ENCODE measurements at places on chromosomes 2 and 18.

- no peaks in the 10 kb centered on the region for H3K27me3 ChIP-seq
- no peak overlapping the region for H3K4me3 ChIP-seq
- no peak for DNase-seq
- no peaks in the 10 kb centered on the region for H3K4me1 ChIP-seq
Observed at GRCh38 chr2:82333697-82334096, 2029.1 kb upstream of the LRRTM1 start.

DNA sequence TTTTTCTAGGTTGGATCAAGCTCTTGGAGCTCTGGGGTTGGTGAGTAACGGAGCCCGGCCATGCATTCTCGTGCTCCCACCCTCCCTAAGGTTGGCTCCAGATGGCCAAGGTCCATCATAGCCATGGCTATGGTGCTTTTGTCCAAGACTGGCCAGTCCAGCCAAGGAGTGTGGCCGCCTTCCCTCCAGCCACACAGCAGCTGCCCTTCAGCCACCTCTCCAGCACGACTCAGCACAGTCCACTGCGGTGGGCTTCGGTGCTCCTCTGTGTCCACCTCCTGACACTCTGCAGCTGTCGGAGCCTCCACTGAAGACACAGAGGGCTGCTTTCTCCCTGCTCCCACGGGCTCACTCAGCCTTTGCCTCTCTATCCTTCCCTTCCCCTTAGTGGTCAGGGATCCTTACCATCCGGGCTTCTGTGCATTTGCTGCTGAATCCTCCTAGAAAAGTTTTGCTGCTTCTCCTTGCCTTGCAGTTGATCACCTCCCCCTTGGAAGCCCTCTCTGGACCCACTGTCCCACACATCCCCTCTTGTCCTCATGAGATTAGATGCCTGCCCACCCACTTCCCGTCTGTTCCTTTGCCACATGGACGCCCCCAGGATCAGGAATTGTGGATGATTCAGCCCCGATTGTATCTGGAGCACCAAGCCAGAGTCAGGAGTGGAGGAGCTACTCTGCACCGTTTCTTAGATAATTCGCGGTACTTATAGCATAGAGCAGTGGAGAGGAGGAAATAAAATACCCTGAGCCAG, 177.1 kb upstream of the COPS8 start:
- no peak overlapping the region for H3K4me3 ChIP-seq
- H3K36me3 ChIP-seq: no peaks in the 10 kb centered on the region

- H3K4me1 ChIP-seq: no peaks in the 10 kb centered on the region
- no peak overlapping the region for H3K27ac ChIP-seq
- no peak for DNase-seq
- no peaks in the 10 kb centered on the region for H3K36me3 ChIP-seq
- no peaks in the 10 kb centered on the region for H3K27me3 ChIP-seq
Observed at GRCh38 chr18:59536166-59536565, 161.1 kb downstream of the CCBE1 start.

GRCh38 chr2:144358374-144358964, 161.4 kb downstream of the ZEB2 start:
- peaks cover 30% of the 10 kb centered on the region for H3K4me1 ChIP-seq
- no peak for DNase-seq
- no peaks in the 10 kb centered on the region for H3K27me3 ChIP-seq
- H3K4me3 ChIP-seq: no peak overlapping the region

DNA sequence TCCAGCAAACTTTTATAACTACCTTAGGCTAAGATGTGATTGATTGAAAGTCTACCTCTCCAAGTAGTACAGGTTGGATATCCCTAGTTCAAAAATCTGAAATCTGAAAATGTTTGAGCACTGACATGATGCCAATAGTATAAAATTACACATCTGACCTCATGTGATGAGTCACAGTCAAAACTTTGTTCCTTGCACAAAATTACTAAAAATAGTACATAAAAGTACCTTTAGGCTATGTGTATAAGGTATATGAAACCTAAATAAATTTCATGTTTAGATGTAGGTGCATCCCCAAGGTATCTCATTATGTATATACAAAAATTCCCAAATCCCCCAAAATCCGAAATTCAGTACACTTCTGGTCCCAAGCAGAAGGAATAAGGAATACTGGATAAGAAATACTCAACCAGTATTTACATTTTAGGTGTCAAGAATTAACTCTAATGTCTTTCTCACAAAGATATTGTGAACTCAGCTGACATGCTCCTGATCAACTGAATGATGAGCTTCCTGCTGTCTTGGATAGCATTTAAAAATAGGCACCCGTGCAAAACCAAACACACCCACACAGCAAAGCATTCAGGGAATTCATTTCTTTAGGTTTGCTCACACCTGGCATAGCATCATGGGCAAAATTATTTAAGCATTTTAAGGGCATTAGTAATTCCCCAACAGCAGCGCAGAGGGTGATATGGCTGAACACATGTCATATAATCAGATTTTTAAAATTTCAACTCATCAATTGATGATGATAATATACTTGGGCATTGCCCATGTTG, 497.4 kb upstream of the MEIS1 start:
- no peaks in the 10 kb centered on the region for H3K4me1 ChIP-seq
- H3K27ac ChIP-seq: no peak overlapping the region
- no peaks in the 10 kb centered on the region for H3K36me3 ChIP-seq
- no peak overlapping the region for H3K4me3 ChIP-seq
- H3K27me3 ChIP-seq: no peaks in the 10 kb centered on the region

GRCh38 chr2:109331896-109332848, 203.2 kb downstream of the SH3RF3 start:
- H3K27me3 ChIP-seq: no peaks in the 10 kb centered on the region
- no peaks in the 10 kb centered on the region for H3K36me3 ChIP-seq
- DNase-seq: peak; percentile 55
- peaks cover 33% of the 10 kb centered on the region for H3K4me1 ChIP-seq

GRCh38 chr2:37196320-37197195, at the start of gene CEBPZOS:
TSS of gene CEBPZOS (plus strand) at chr2:37196496. CDS start at chr2:37199705, 3,209 bp downstream.
- no peaks in the 10 kb centered on the region for H3K27me3 ChIP-seq
- peaks cover 15% of the 10 kb centered on the region for H3K4me1 ChIP-seq
- DNase-seq: peak; percentile 96
- peak within 1 kb of the TSS; percentile 80 for H3K4me3 ChIP-seq

DNA sequence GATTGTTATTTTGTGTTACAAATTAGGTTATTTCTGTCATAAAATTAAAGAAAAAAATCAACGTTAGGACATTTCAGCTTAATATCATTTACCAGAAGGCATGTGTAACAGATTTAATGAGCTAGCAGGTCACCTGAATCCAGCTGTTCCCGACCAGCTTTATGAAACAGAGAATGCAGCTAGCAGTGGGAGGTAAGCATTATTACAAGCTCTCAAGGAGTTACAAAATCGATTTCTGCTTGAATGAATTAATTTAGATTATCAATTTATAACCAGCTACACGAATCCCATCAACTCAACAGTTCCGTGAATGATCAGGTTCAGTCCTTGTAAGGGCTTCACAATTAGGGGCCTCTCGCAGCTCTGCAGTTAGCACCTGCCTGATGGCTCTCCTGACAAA, 211.9 kb downstream of the PTGR3 start:
- H3K27me3 ChIP-seq: no peaks in the 10 kb centered on the region
- no peak for DNase-seq
- H3K27ac ChIP-seq: no peak overlapping the region

DNA sequence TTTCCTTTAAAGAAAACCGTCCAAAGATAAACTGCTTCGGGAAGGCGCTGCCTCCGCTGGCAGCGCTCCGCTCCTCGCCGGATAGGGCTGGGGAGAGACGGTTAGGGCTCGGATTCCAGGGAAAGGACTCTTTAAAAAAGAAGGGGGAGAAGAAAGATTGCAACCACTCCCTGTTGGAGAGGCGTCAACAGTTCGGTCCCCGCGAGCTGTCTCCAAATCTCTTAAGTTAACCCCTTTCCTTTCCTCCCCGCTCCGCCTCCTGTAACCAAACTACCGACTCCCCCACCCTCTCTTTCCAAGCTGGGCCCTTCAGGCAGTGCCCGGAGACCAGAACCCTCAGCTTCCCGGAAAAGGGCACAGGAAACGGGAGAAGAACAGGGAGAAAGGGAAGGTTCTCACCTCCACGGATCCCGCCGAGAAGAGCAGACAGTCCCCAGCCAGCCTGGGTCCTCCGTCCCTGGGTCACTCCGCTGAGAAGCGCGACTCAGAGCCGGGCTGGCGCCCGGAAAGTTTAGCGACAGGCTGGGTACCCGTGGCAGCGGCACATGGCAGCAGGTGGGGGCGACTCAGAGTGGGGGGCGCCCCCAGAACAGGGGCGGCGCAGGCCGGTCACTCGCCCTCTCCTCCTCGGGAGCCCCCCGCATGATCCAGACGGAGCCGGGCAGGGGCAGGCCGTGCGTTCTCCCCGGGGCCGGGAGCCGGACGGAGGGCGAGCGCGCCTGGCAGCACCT, 675 bp downstream of the FZD5 start:
- H3K36me3 ChIP-seq: peaks cover 3% of the 10 kb centered on the region
- H3K27me3 ChIP-seq: no peaks in the 10 kb centered on the region

GRCh38 chr2:77479895-77480294, 42.3 kb downstream of the LRRTM4 start:
- H3K36me3 ChIP-seq: no peaks in the 10 kb centered on the region
- H3K27me3 ChIP-seq: no peaks in the 10 kb centered on the region
- H3K4me3 ChIP-seq: no peak overlapping the region
- peak; percentile 10 for DNase-seq

DNA sequence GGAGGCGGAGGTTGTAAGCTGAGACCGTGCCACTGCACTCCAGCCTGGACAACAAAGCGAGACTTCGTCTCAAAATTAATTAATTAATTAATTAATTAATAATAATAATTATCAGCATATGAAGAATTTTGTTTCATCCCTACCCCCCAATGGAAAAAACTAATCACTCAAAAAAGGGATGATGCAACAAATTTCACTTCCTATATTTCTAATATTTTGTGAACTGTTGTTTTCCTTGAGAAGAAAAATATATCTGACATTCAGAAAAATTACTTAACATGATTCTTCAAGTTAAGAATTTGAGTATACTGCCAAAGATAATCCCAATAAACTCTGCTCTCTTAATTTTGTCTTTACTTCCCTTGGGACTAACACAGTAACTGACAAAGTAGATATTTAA, 28.1 kb downstream of the EXOC6B start:
- no peak overlapping the region for H3K27ac ChIP-seq
- no peak overlapping the region for H3K4me3 ChIP-seq
- H3K36me3 ChIP-seq: no peaks in the 10 kb centered on the region
- no peaks in the 10 kb centered on the region for H3K4me1 ChIP-seq
- DNase-seq: no peak

GRCh38 chr2:103153580-103154284, 391.9 kb downstream of the TMEM182 start:
- no peak overlapping the region for H3K4me3 ChIP-seq
- H3K4me1 ChIP-seq: no peaks in the 10 kb centered on the region
- H3K27me3 ChIP-seq: no peaks in the 10 kb centered on the region
- no peak for DNase-seq
- H3K27ac ChIP-seq: no peak overlapping the region

DNA sequence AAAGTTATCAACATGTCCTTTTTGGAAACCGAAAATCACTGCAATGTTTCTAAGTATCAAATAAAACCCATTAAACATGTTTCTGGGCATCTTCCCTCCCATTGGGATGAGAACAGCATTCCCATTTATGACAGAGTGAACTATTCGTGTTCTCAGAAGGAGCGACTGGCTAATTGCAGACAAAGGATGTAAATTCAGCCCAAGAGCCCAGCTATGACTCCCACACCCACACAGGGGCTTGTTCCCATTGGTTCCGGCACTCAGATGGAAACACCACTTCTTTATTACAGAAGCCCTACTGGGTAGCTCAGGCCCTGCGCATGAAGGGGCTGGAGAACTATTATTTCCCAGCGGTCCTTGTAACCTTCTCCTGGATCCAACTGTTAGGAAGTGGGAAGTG, 16.6 kb upstream of the NPAS2 start:
- no peak overlapping the region for H3K27ac ChIP-seq
- DNase-seq: no peak
- no peaks in the 10 kb centered on the region for H3K27me3 ChIP-seq
- H3K4me3 ChIP-seq: no peak overlapping the region
- no peaks in the 10 kb centered on the region for H3K36me3 ChIP-seq

- no peak overlapping the region for H3K4me3 ChIP-seq
- H3K27ac ChIP-seq: no peak overlapping the region
- no peaks in the 10 kb centered on the region for H3K27me3 ChIP-seq
Observed at GRCh38 chr2:3399829-3400228, 20.3 kb downstream of the TRAPPC12 start.

DNA sequence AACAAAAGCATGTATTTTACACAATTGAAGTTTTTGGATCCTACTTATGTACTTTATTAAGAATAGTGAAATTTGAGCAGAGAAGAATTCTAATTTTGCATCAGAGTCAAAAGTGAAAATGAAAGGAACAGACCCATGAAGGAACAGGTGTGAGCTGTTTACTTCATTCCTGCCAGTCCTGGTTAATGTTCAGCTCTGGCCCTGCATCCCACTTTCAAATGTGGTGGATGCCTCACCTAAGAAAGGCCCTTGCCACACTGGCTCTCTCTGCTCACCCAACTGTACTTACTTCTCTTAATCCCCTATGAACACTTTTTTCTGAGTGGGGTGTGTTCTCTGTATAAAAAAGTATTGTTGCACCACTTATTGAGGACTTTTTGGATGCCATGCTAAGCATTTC, 22.2 kb downstream of the FAM110C start:
- no peaks in the 10 kb centered on the region for H3K4me1 ChIP-seq
- H3K27me3 ChIP-seq: no peaks in the 10 kb centered on the region
- DNase-seq: no peak
- no peaks in the 10 kb centered on the region for H3K36me3 ChIP-seq

GRCh38 chr2:74944987-74945787, 13.3 kb upstream of the POLE4 start:
- no peak overlapping the region for H3K4me3 ChIP-seq
- H3K27me3 ChIP-seq: no peaks in the 10 kb centered on the region
- no peak overlapping the region for H3K27ac ChIP-seq
- DNase-seq: no peak

DNA sequence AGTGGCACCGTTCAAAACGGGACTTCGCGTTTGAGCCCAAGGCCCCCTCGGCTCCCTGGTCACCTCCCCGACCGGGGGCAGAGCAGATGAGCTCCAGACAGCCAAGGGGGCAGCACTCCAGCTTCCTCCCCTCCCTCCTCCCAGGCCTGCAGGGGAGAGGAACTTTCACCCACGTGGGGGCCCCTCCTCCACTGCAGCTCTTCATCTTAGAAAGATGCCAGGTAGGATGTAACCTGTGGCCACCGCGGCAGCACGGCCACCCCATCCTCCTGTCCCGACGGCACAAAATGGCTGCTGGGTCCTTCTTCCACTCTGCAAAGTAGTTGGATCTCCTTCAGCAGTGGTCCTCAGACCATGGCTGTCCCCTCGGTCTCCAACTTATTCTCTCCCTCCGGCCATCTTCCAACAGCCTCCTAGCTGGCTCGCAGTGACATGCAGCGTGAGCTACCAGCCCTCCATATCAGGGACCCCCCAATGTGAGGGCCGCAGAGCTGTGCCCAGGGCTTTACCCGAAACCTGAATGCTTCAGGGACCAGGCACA, 94.5 kb upstream of the ID2 start:
- H3K27me3 ChIP-seq: no peaks in the 10 kb centered on the region
- no peaks in the 10 kb centered on the region for H3K4me1 ChIP-seq
- H3K36me3 ChIP-seq: no peaks in the 10 kb centered on the region
- no peak overlapping the region for H3K27ac ChIP-seq

DNA sequence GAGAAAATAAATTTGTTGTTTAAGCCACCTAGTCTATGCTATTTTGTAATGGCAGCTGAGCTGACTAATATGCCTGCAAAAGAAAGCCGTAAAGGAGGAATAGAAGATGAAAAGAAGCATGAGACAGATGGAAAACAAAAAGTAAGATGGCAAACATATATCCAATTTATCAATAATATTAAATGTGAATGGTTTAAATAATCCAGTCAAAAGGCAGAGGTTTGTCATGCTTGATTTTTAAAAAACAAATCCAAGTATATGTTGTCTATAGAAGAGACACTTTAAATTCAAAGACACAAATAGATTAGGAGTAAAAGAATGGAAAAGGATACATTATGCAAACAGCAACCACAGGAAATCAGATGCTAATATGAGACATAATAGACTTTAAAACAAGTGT, 35.4 kb upstream of the EMILIN2 start:
- no peak for DNase-seq
- H3K27me3 ChIP-seq: no peaks in the 10 kb centered on the region
- no peaks in the 10 kb centered on the region for H3K36me3 ChIP-seq

Measured in SK-N-SH (cell line).